ENCODE measurements at places on chromosomes 6 and 20.

GRCh38 chr20:3645309-3646066 lies 17.7 kb downstream of the GFRA4 start:
- no peak for DNase-seq

DNA sequence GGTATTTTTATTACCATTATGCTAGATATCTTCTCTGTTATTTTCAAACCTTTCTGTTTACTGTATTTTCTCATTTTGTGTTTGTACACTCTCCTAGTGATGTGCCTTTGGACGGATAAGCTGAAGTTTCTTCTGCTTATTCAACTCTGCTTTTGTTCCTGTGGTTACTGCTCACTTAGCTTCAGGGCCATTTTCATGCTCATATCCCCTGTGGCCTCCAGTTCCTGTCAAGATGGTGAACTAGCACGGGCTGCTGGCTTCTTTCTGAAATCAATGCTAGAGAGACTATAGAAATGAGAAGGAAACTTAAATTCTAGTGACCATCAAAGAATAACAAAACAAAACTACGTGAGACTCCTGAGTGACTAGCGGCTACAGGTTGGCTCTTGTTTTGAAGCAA lies 6.8 kb upstream of the CST8 start:
- no peak for DNase-seq

DNA sequence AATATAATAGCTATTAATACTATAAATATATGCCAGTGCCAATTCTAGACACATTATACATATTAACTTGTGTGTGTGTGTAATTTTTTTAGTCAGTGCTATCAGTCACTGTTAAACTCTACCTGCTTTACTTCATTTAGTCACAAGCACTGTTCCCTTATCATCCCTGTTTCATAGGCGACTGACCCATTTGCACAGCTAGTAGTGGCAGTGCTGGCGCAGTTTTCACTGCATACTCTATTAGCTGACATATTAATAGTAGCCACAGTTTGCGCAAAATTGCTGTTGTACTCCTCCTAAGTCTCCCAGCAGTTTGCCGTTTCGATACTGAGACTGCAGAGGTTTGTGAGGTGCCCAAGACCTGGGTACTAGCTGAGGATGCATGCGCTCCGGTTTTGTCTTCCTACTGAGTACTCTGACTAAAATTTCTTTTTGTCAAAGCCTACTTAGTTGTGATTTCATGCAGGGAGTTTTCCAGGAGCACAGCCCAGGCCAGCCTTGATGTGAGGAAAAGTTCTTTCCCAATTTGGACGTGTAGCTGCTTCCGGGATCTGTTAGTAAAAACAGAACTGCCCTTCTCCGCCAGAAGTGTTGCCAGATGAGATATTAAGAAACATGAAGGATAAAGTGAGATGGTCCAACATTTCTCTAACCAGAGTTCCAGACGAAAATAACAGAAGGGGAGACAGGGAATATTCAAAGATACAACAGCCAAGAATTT lies 5.6 kb downstream of the BAG2 start:
- DNase-seq = no peak

DNA sequence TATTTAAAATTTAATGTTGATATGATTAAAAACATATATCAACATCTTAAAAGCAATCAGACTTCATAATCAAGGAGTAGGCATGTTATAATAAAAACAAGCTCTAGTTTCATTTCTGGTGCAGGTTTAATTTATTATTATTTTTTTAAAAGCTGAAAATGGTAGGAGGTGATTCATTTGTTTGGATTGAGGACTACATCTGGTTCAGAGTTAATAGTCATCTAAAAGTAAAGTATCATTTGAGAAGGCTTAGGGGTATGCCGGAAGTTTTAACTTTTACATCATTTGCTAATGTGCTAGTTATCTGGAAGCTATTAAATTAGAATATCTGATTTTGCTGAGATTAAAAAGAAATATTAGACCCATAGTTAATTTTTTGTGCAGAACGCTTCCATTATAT lies 169.5 kb upstream of the LAMA2 start:
- DNase-seq = no peak

DNA sequence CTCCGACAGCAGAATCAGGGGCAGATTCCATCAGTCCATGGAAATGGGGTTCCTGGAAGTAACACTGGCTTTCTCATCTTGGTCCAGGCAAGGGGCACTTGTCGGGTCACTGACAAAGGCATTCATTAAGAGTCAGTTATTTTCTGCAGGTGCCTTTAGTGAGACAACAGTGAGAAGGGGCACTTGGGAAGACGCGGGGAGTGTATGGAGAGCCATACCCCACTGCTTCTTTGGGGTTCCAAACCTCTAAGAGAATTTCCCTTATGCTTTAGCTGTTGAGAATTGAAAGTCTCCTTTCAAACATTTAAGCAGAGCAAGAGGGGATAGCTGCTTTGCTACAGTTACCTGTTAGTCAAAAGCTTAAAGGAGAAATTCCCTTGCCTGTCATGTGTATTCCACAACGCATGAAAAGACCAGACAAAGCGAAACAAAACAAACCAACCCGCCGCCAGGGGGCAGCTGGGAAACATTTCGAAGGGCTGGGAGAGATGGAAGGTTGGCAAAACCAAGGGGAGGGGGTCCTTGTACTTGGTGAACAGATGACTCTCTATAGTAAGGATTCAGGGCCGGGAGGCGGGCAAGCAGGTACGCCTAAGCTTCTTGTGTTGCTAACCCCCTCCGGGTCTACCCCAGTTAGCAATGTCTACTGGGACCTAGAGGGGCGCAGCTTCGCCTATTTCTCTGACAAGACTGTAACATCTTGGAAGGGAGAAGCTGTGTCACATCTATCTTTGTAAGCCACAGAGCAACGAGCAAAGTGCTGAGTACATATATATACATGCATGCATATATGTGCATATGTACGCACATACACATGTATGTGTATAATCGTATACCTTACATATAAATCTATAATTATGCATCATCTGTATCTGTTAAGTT lies 474.9 kb upstream of the AGPAT4 start:
- DNase-seq = no peak

- DNase-seq = no peak
Measured at GRCh38 chr6:138806889-138807288, 11.0 kb downstream of the ECT2L start.

GRCh38 chr6:155352811-155353210 lies 38.5 kb upstream of the TFB1M start:
- DNase-seq = no peak

- DNase-seq = no peak
Measured at GRCh38 chr6:29974901-29975560, 32.7 kb downstream of the HLA-A start.

GRCh38 chr6:111683749-111684267 lies 78.1 kb upstream of the TRAF3IP2 start:
- DNase-seq = no peak

DNA sequence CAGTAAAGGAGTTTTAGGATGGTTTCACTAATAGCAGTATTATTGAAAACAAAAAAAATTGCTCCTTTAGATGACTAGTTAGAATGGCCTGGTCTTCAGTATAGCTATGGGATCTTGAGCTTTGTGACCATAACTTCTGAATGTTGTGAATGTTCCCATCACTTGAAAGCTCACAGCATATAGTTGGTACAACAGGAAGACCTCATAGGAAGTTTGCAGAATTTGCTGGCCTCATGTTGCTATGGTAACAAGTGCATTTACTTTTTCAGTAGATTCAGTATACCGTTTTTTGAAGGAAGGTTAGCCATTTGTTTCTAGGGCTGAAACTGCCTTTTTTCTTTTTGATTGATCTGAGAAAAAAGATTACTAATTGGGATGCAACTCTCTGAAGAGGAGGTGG lies 8.3 kb downstream of the PHF3 start:
- no peak for DNase-seq

- DNase-seq = no peak
Measured at GRCh38 chr20:64023361-64024140, 12.4 kb upstream of the C20orf204 start.

GRCh38 chr6:90369651-90370050 lies 73.0 kb upstream of the BACH2 start:
- DNase-seq = no peak

DNA sequence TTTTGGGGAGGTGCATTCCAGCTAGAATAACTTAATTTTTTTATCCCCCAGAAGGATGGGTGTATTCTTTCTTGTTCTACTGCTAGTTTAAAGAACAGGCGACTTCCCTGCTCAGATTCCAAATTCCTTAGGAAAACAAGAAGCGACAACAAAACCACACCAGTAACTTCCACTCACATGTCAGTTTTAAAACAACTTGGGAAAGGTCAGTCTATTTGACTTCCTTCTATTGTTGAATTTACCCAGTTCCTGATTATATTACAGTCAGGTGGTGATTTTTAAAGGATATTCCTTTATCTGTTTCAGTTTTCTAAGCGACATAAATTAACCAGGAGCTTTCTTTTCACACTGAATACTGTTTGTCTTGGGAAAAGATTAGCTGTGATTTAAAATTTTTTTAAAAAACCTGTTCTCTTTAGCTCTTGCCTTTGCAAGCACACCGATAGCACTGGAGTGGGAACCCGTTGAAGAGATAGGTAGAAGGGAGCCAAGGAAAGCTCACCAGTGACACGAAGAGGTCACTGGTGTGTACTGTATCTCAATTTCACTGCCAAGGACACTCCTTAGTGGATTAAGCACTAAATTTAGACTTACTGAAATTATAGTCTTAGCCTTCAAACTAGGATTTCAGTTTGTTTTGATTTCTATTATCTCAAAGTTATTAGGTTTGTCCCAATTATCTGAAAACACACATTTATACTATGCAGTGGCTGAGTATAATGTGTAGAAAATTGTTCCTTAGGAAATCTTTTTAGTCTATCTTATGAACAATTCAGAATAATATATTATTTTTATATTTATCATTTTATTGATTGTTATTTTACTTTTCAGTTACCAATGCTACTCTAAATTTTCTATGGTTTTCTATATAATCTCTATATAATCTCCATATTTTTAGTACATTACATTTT lies 22.3 kb downstream of the MARCKS start:
- DNase-seq = no peak

DNA sequence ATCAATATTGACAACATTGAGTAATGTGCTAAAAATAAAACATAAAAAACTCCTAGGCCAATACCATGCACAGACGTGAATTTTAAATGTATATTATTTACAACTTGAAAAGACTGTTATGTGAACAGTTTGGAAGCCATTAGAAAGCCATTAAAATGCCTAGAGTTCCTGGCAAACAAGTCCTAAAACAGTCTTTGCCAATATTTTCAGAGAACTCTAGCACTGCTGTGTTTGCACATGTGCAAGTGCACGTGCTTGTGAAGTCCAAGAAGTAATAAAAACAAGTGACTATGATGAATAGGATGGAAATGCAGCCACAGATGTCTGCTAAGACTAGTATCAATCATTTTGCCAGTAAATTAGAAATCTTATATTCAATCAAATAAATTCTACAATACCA lies 1447.6 kb downstream of the GRIK2 start:
- DNase-seq = no peak

GRCh38 chr20:3109350-3110302 lies 25.1 kb upstream of the AVP start:
- DNase-seq = no peak

DNA sequence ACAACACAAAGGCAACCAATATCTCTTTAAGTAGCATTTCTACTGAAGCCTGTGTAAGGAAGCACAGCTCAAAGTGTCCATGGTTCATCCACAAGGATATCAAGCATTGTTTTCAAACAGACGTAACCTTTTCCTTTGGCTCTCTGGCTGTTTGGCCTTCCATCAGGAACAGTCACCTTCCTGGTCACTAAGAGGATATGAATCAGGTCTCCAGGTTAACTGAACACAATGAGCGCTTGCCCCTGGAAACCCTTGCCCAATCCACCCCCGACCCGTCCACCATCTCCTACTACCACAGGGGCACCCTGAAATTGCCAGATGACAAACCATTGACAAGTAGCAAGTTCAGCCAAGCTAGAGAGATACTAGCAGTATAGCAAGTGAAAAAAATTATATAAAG lies 114.4 kb upstream of the COL21A1 start:
- DNase-seq = no peak

DNA sequence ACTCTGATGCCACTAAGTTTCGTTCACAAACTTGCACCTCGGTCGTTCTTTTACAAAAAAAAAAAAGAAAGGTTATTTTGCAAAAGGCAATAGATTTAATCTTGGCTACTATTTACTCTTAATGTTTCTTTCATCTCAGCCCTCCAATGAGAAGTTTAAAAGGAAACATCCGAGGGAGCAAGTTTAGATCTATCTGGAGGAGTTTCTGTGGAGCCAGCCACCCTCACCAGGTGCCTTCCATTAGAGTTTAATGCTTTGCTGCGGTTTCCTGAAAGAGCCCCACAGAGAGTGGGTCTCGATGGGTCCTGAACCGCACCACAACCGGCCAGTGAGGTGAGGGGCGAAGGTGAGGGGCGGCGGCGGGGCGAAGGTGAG lies 632 bp downstream of the PRKN start:
- no peak for DNase-seq

DNA sequence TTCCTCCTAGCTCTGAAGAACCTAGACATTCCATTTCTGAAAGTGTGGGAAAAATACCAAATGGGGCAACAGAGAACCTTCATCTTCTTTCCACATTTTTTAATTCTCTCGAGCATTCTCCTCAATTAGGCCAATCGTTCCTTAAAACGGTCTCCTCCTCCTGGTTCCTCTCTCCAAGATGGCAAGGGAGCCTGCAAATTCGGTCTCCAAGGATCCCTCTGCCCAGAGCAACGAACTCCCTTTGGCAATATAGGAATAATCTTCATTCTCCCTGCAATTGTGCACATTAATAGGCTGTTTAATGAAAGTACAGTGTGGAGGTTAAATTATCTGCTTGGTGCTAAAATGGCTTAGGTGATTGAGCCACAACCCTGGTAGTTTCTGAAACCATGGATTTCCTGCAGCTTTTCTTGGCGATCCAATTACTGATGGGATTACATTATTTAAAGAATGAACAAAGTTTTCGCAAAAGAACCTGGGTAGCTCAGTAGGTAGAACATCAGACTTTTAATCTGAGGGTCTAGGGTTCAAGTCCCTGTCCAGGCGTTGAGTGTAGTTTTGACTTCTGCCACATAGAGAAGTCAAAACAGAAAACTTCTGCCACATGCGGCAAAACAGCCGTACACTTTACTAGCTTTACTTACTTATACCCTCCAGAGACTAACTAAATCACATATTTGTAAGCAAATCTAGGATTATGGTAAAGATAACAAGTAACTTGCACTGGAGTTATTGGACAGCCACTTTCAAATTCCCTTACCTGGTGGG lies 102.9 kb upstream of the ZNF184 start:
- no peak for DNase-seq

GRCh38 chr6:11292091-11292490 lies 59.6 kb upstream of the NEDD9 start:
- no peak for DNase-seq

GRCh38 chr6:43625393-43625992 lies 3.6 kb downstream of the GTPBP2 start:
- DNase-seq = no peak

- DNase-seq = no peak
Measured at GRCh38 chr6:33050014-33050810, 23.2 kb downstream of the HLA-DPA1 start.

DNA sequence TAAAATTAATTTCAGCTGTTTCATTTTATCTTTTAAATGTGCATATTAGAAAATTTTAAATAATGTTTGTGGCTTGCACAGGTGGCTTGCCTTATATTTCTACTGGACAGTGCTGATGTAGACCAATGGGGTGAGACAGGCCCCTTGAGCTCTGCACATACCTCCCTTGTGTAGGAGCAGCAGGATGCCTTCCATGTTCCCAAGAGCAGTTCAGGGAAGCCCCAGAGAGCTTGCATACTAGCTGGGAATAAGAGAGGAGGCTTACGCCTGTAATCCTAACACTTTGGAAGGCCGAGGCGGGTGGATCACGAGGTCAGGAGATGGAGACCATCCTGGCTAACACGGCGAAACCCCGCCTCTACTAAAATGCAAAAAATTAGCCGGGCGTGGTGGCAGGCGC lies 61.4 kb downstream of the RFPL4B start:
- DNase-seq = no peak

- no peak for DNase-seq
Measured at GRCh38 chr20:53917145-53918019, 153.0 kb downstream of the BCAS1 start.

Data from SIG-M5 (cell line).